Right atrium auricular region (tissue), 2 donors: ENCODE measurements at places on chromosomes 16 and 17.
A peak's percentile ranks its signal among the peaks of the same experiment; 100 is the strongest.

DNA sequence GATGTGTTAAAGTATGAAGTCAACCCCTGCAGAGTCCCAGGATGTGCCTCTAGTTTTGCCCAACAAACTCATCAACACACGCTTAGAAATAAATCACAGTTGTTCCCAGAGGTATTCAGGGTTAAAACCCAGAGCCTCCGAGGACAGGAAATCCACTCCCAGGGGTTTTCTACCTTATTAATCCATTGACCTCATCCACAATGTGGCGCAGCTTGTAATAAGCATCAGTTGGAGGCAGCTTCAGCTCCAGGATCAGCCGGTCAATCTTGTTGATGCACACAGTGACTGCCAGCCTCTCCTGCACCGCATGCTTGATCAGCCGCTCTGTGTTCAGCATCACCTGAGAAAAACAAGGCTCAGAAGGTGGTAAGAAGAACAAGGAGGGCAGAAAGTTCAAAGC lies 23.5 kb downstream of the EFTUD2 start:
- DNase-seq: no peak

DNA sequence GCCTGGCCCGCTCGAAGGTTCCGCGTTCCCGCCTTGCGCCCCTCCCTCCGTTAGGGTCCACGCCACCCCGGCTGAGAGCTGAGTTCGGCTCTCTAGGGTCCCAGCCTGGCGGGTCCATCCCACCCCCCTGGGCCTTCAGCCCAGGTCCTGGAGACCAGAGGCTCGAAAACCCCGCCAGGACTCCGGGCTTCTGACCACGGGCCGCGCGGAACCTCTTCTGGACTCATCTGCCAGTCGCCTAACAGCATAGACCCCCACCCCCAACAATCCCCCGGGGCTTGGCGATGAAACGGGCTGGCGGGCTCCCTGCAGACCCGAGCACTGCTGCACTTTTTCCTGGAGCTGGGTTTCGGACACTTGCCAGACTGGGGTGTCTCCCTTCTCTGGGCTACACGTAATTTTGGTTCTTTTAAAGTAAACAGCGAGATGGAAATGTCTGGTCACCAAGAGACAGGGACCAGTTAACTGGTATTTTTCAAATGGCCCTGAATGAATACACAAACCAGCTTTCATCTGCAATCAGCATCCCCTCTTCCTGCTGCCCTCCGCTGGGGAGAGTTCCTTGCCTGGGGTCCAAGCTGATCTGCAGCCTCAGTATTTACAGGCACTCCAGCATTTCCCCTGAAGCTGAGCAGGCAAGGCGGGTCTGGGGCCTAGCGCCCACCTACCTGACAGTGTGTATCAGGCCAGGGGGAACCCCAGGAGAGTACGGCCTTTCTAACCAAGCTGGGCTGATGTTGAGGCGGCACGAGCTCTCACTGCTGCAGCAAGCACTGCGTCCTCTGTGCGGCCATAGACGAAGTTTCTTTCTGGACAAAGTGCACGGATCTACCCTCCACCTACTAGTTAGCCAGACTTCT lies 639 bp upstream of the TRIM65 start:
- no peak for DNase-seq

GRCh38 chr17:49753959-49754391 lies 10.0 kb downstream of the FAM117A start:
- peak; percentile 78 for DNase-seq

DNA sequence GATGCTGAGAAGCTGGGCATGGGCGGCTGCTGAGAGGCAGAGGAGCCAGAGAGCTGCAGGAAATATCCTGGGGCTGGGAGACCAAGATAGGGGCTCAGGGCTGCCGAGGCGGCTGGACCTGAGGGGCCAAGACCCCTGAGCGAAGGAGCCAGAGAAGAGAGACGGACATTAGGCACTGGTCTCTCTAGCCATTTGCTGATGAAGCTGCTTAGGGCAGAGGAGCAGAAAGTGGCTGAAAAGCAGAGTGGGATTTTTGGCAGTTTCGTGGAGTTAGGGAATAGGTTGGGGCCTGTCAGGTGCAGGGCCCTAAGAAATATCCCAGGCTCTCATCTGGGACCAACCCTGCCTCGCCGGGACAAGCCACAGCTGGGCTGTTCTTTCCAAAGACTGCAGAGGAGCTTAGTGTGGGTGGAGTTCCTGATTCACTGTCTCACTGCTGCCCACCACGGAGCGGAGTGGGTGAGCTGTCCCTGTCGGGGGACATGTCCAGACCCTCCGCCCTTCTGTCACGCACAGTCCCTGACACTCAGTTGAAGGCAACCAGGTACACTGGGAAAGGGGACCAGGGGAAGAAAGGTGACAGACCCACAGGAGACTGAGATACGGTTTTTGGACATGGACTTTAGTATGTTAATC lies 11.3 kb upstream of the DNASE1 start:
- DNase-seq: no peak

DNA sequence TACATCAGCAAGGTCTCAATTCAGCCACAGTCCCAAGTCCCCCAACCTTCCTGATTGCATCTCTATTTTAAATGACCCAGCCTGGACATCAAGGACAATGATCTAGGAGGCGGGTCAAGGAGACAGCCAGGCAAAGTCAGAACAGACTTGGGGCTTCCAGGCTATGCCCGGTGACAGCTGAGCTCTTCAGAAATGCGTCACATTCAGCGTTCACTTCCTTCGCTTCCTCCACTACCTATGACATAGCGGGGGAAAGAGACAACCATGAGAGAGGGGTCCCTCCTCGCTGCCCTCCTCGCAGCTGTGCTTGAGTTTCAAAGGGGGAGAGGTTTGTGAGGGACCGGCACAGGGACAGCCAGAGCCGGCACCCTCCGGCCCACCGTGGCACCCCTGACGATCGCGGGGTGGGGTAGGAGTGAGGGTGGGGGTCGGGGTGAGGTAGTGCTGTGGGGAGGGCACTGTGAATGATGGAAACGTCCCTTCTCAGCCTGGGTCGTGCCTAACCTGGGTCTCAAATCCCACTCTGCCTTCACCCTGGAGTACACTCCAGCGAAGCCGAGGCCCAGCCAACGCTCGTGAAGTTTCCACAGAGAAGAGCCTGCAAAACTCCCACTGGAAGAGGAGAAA lies 12.3 kb upstream of the LGALS3BP start:
- no peak for DNase-seq

GRCh38 chr17:56395787-56396186 lies 197.7 kb upstream of the NOG start:
- DNase-seq: no peak

DNA sequence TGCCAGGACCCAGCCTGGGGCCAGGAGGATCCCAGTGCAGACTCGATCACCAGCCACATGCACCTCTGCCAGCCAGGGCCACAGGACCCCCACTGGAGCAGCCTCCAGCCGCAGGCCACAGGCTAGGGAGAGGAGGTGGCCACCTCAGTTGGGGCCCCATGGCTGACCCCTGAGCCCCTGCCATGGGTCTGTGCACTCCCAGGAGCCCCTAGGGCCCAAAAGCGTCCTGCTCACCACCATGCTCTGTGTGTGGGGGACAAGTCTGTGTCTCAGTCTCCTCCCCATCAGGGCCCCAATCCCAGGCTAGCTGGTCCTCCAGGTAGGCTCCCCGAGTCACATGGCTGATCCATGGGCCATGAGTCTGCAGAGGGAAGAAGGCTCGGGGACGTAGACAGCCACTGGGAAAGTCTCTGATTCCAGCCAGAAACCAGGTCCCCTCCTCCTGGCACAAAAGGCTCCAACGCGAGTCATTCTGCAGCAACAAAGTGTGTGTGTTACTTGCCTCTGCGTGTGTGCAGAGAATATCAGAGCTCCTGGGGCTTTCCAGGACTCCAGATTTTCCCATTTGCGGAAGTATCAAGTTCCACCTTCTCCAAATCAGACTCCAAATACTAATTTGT lies 6.1 kb upstream of the PRSS8 start:
- no peak for DNase-seq

- no peak for DNase-seq
Measured at GRCh38 chr17:66576473-66576872, 258.4 kb upstream of the CACNG5 start.

DNA sequence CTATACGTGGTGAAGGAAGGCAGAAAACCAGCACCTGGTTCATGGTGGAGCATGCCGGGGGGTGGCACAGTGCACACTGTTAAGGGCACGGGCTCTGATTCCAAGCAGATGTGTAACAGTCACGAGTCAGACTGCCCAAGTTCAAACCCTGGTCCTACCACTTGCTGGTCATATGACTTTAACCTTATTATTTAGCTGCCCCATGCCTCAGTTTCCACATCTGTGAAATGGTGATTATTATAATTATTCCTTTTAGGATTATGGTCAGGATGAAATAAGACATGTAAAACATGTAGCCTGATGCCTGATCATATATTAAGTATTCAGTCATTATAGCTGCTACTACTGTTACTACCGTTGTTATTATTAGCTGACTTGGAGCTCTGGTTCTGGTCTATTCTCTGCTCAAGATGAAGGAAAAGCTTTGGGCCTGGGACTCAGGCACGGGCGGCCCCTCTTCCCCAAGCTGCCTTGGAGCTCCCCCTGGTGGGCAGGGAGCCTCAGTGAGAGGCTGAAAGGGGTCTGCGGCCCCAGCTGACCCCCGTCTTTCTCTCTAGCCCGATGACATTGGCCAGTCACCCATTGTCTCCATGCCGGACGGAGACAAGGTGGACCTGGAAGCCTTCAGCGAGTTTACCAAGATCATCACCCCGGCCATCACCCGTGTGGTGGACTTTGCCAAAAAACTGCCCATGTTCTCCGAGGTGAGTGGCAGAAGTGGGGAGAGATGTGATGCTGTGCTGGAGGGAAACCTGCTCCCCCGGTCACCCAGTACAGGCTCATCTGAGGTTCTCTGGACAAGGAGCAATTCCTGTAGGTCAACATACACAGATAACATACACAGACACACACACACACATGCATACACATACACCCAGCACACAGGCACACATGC lies 14.0 kb downstream of the NR1D1 start:
- DNase-seq: no peak

GRCh38 chr16:9091867-9092281 lies 430 bp downstream of the HAPSTR1 start:
- no peak for DNase-seq

DNA sequence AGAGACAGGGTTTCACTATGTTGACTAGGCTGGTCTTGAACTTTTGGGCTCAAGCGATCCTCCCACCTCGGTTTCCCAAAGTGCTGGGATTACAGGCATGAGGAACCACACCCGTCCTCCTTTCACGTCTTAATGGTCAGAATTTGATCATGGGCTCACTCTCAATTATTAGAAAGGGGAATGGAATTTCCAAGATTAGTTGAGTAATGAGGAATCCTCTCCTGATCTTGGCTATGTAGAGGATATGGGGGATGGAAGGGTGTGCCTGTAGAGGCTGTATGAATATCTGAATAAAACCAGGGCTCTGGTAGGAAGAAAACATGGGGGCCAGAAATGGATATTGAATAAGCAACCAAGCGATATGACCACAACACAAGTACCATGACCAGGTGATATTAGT lies 25.9 kb upstream of the SMURF2 start:
- DNase-seq: no peak

GRCh38 chr16:69384974-69385373 lies 833 bp downstream of the TERF2 start:
- no peak for DNase-seq

DNA sequence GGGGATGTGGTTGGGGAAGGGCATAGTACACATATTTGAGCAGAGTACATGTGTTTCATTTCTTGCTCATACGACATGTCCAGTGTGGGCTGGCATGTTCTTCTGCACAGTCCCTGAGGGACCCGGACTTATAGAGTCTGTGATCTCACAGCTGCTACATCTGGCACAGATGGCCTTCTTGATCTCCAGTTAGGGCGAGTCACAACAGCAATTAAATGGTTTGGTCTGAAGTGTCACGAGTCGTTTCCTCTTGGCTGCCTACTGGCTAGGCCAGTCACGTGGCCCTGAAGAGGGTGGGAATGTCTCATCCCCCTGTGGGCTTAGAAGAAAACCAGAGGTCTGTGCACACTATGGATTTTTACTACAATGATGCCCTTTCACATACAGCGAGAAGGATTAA lies 443.6 kb downstream of the WWOX start:
- DNase-seq: no peak

GRCh38 chr16:69812688-69813014 lies 50.5 kb downstream of the WWP2 start:
- DNase-seq: no peak

GRCh38 chr17:64107500-64108236 lies 22.3 kb downstream of the ERN1 start:
- DNase-seq: no peak

GRCh38 chr17:75096082-75096625 lies 8.4 kb downstream of the SLC16A5 start:
- DNase-seq: peak; percentile 78

GRCh38 chr16:74633686-74634085 lies 26.8 kb upstream of the GLG1 start:
- no peak for DNase-seq

GRCh38 chr17:31093866-31094599 lies 744 bp upstream of the NF1 start:
- no peak for DNase-seq

DNA sequence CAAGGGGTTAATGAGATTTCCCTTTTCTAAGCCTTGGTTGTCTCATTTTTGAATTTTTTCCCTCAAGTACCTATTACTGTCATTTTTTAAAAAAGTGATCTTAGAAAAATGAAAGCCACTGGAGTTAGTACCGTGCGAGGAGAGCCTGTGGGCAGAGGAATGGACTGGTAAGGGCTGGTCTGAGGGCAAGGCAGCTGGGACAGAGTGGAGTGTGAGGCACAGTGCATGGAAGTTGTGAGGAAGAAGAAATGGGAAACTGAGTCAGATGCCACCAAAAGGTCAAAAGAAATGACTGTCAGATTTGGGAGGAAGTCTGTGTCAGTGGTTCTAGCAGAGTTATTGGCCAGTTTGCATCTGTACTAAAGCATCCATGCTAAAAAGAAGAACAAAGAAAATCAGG lies 8.2 kb downstream of the RASD1 start:
- DNase-seq: no peak

GRCh38 chr17:7113273-7114071 lies 1.1 kb downstream of the ASGR2 start:
- DNase-seq: no peak

DNA sequence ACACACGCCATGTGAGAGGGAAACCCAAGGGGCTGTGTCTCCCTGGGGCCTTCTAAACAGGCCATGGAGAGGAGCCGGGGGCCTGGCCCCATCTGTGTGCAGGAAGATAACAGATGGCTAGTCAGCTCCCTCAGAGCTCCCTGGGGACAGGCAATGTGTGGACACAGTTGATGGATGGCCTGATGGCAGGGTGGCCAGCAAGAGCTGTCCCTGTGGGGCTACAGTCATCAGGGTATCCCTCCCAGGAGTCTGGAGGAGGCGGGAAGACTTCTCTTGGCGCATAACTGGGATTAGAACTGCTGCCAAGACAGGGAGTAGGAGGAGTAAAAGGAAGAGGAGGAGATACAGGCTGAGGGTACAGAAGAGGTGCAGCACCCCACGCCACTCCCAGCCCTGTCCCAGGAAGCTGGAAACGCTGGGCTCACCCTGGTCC lies 17.3 kb downstream of the MYO18A start:
- DNase-seq: no peak

- DNase-seq: no peak
Measured at GRCh38 chr17:81713004-81713555, 996 bp downstream of the SLC25A10 start.

- DNase-seq: no peak
Measured at GRCh38 chr17:65340401-65340800, 203.2 kb downstream of the RGS9 start.

GRCh38 chr17:40062329-40063186 lies at the start of gene THRA:
Gene THRA, plus strand, starts transcription at chr17:40062965. Its CDS starts 11,524 bp downstream, at chr17:40074489.
- no peak for DNase-seq
